ENCODE measurements at places on chromosomes 6 and 20. TPM values are rescaled to one million over a fixed set of nuclear protein-coding genes. Genes with fewer than 3 reads are reported as not detected.

DNA sequence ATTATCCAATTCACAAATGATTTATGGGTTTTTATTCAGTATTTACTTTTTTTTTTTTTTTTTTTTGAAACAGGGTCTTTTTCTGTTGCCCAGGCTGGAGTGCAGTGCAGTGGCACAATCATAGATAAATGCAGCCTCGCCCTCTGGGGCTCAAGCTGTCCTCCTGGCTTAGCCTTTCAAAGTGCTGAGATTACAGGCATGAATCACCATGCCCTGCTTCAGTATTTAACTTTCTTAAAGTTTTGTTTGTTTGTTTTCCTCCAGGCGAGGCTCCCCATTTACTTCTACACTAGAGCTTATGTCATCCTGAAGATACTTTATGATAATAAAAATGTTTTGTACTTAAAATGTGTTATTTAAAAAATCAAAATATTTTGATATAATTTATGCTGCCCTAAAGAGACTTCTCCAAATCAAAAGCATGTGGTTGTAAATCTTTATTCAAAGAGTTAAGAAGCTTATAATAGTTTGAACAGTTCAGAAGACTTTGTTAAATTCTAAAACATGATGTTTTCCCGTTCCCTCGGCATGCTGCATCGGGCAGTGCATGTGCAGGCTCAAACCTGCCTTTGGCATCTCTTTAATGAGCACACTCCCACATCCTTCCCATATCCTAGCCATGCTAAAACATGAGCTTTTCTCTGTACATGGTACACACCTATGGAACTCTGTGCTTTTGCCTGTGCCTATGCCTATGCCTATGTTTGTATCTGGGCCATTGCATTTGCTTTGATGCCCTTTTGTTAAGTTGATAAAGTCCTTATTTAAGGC, 11.0 kb downstream of the SMPDL3A start:
- no peak overlapping the region for H3K27ac ChIP-seq
- H3K4me1 ChIP-seq = no peaks in the 10 kb centered on the region
- H3K27me3 ChIP-seq = no peaks in the 10 kb centered on the region
- H3K36me3 ChIP-seq = peaks cover 3% of the 10 kb centered on the region
- no peak overlapping the region for H3K4me3 ChIP-seq

- no peaks in the 10 kb centered on the region for H3K36me3 ChIP-seq
- no peak overlapping the region for H3K4me3 ChIP-seq
- no peak for DNase-seq
- no peaks in the 10 kb centered on the region for H3K27me3 ChIP-seq
- H3K27ac ChIP-seq = peak overlapping the region; percentile 54
- H3K4me1 ChIP-seq = peaks cover 8% of the 10 kb centered on the region
Observed at GRCh38 chr20:24612799-24613775, 143.7 kb downstream of the SYNDIG1 start.

AKAP7 gene
- total RNA-seq = 10.2 TPM

SNAP25 gene
- 0.74 TPM for total RNA-seq

Data from right atrium auricular region (tissue), 2 donors.